ENCODE measurements at places on chromosomes 4 and X.

- DNase-seq: no peak
Observed at GRCh38 chr4:114108869-114109268, 129.4 kb upstream of the ARSJ start.

GRCh38 chr4:67638136-67638535 lies 62.8 kb downstream of the UBA6 start:
- no peak for DNase-seq

GRCh38 chr4:10094841-10095240 lies 21.8 kb downstream of the WDR1 start:
- no peak for DNase-seq

DNA sequence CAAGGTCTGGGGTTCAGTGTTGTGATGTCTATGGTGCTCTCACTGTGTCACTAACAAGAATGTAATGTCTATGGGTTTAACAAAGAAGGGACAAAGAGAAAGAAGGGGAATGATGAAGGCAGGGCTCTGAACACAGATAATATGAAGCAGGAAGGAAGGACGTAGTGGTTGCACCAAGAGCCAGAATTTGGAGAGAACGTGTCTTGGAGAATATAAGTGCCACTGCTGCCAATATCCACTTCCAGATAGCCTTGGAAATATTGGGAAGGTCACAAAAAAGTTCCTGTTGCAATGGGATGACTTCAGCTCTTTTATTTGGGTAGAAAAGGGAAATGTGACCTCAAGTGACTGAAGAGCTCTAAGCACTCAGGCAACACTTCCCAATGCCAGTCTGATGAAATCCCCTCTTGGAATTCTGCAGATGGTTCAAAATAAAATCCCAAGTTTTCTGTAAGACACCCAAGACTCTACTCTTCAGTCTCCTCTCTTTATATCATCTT lies 131.8 kb downstream of the PRKX start:
- no peak for DNase-seq

- DNase-seq: no peak
Observed at GRCh38 chr4:67160394-67160793, 384.9 kb downstream of the CENPC start.

DNA sequence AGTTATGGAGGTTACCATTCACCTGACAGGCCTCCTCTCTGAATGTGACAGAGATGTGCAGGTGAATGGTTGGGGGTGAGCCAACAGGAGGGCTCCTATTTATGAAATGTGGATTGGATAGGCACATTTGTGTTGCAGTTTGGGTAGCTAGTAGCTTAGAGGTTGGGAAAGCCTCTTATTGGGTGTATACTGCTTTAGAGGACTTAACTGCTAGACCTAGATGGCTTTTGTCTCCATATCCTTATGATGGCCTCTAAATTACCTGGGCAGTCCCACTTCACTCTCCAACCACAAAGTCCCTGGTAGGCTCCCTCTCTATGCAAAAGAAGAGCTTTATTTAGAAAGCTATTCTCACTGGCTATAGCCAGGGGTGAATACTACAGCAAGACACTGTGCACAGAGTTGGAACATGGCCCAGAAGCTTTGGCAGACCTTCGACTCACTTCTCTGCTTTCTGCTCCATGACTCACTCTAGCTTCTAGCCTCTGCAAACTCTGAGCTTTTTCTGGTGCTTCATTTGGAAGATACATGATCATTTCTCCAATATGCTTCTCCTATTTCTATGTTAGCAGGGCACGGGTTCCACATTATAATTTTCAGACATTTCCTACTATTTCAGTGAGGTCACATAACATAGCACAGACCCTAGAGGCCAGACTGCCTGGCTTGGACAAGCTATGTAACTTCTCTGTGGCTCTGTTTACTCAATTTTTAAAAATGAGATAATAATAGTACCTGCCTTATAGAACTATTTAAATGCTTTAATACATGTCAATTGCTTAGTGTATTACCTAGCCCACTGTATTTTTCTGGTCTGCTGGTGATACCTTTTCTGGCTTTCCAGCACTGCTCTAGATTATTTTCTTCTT lies 6.0 kb upstream of the VGLL1 start:
- no peak for DNase-seq

DNA sequence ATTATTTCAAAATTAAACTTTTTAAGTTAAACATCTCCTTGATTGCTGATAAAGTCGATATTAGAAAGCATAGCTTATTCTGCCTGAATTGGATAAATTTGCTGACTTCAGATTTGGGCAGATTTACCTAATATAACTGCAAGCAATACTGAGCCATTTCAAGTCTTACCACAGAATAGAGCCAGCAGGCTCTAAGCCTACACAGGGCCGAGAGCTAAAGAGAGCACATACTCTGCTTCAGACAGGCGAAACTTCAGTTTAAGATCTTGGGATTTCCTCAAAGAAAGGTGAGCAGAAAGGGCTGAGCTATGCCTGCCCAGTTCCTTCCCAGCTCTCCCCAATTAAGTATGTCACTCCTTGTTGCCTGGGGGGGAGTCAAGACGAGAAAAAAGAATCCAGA lies 240.6 kb upstream of the NOCT start:
- DNase-seq: no peak

- no peak for DNase-seq
Observed at GRCh38 chrX:136975684-136976470, 57.9 kb downstream of the GPR101 start.

DNA sequence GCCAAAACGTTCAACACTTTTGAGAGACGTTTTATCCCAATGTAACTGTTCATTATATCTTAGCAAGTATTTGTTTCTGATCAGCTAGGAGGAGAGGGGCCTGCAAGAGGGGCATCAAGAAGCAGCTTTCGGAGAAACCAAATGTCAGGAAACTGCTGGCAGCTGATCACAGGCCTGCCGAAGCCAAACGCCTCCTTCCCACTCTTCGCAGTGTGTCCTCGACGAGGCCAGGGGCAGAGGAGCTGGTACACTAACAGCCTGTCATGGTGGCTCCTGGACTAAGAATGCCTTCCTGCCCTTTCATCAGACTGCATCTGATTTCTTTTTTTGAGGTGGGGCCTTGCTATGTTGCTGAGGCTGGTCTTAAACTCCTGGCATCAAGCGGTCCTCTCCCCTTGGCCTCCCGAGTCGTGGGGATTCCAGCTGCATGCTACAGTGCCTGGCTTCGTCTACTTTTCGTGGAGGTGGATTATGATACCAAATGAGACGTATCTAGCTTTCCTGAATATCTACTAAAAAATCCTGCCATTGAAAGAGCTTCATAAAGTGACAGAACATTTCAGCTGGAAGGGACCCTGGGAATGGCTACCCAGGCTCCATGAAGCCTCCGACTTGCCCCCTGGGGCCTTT lies 134.8 kb downstream of the AFAP1 start:
- no peak for DNase-seq

- DNase-seq: no peak
Observed at GRCh38 chr4:111793433-111794091, 351.7 kb upstream of the FAM241A start.

DNA sequence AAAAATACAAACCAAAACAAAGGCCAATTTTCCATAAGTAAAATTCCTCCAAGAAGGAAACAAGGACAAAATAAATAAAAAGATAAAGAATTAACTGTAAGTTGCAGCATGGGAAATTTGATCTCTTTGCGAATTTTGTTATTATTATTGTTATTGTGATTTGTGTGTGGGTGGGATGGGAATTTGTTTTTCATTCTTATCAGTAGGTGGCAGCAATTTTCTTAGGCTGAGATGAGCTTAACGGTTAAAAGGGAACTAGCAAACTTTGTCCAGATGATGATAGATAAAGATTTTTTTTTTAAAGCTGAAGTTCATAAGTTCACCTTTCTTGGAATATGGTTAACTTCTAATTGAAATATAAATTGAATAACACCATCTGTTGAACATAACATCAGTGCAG lies 83.2 kb upstream of the IL1RAPL2 start:
- no peak for DNase-seq

DNA sequence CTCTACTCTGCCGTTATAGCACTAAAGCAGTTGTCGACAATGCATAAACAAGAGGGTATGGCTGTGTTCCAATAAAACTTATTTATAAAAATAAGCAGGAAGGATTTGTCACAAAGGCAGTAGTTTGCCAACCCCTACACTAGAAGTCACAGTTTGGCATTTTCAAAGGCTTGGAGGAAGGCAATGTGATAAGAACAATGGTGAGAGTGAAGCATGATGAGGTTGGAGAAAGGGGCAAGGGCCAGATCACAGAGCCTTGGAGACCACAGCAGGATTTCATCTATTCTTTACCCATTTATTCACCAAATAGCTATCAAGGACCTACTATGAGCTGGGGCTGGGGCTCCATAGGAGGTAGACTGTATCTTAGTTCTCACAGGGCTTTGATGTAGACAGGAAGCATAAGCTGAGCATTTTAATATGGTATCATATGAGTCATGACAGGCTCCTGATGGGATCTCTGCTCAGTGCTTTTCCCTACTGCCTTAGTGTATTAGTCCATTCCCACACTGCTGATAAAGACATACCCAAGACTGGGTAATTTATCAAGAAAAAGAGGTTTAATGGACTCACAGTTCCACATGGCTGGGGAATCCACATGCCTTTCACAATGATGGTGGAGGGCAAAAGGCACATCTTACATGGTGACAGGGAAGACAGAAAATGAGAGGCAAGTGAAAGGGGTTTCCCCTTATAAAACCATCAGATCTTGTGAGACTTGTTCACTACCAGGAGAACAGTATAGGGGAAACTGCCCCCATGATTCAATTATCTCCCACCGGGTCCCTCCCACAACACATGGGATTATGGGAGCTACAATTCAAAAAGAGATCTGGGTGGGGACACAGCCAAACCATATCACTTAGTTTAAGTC lies 58.9 kb downstream of the PPM1K start:
- DNase-seq: peak; percentile 37

DNA sequence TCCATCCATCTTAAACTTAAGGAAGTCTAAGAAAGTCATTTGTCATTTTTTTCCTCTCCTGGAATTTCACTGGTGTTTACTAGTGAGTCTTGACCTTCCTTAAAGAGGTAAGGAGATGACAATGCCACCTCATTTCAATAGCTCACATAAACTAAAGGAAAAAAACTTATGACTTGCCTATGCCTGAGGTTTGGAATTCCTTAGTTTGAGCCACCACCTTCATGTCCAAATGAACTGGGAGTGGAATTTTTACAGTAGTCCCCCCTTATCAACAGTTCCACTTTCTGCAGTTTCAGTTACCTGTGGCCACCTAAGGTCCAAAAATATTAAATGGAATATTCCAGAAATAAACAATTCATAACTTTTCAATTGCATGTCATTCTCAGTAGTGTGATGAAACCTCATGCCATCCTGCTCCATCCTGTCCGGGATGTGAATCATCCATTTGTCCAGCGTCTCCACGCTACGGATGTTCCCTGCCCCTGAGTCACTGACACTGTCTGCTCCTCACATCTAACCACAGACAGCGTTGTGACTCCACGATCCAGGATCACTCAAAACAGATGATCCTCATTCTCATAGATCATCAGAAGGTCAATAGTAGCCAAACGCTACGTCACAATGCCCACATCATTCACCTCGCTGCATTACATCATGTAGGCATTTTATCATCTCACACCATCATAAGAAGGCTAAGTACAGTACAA lies 177.4 kb downstream of the SH3KBP1 start:
- no peak for DNase-seq

DNA sequence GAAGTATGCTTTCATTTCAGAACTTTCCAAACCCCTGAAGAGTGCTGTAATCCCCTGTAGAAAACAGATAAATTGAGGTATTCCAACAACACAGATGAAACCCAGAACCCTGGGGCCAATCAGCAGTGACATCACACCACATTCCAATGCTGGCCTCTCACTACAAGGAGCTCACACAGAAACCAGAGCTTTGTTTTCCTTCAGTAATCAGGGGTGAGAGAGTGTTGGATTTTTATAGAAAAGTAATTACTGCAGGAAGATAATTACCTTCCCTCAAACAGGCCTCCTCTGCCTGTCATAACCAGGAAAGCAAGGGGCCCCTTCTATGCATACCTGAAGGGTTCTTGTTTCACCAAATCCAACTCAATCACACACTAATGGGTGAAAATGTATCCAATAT lies 246.2 kb downstream of the SCFD2 start:
- DNase-seq: no peak

DNA sequence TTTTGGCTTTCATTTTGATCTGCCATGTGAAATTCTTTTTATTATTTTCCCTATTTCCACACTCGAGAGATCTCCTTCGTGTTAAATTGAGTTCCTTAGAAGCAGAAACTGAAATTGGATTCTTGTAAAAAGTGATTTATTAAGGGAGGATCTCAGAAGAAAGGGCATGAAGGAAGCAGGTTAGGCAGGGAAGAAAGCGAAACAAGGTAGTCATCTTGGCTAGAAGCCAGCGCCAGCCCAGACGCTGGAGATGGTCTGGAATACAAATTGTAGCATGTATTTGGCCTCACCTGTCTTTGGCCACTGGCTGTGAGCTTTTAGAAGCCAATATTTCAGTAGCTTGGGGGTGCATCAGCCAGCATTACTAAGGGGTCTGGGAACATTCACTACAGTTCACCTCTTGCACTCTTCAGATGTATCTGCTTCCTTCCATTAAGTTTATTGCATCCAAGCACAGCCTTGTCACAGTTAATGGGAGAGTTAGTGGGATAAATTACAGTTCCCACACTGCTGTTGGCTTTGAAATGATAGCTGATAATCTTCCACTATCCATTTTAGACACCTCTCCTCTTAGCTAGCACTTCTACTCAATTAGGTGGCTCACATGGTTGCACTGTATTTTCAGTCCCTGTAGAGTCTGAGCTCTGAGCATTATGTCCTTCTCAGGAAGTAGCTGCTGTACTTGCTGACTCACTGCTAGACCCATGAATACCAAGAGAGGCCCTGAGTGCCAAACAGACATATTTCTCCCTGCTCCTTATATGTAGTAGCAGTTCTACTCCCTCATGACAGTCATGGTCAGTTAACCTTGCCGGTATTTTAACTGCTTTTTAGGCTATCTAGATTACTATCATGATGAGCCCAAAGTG lies 14.6 kb downstream of the GRXCR1 start:
- no peak for DNase-seq

DNA sequence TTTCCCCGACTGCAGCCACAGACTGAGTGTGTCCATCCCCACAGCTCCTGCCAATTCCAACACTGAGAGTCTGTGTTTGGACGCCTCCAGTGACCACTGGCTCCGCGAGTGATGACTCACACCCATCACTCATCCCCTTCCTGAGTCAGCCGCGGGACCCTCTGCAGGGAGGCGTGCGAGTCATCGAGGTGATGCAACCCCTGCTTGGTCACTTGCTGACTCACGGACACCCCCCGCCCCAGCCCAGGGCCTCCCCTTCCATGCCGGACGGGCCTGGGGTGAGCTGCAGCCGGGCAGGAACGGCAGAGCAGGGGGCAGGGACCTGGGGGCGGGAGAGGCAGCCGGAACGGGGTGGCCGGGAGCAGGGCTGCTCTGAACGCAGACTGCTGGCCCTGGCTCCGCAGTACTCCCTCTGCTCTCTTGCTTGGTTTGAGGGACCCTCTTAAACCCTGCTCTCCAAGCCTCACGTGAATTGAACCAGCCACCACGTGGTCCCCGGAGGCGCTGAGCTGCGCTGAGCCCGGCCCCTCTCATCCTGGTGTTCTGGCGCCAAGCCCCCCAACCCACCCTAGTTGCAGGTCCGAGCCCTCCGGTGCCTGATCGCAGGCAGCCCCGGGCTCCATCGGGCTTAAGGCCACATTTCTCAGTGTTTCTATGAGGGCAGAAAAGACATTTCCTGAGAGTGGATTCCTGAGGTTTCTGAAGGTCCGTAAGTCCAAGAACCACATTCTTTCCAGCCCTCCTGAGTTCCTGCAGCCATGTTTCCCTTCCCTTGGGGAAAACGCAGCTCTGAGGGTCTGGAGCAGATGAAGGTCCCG lies 32.4 kb downstream of the FGFRL1 start:
- no peak for DNase-seq

Data from stimulated activated effector memory CD8-positive, alpha-beta T cell treated with anti-CD3 and anti-CD28 coated beads, Interleukin-12 subunit alpha, Interleukin-12 subunit beta, amount 100 ng/mL, for 72 hours (primary cell).